ENCODE measurements at places on chromosomes 3 and 15.

- DNase-seq = no peak
Observed at GRCh38 chr3:104438706-104439105, 928.0 kb upstream of the ALCAM start.

GRCh38 chr3:48656061-48656840 is 6.4 kb downstream of the CELSR3 start:
- DNase-seq = peak; percentile 82

DNA sequence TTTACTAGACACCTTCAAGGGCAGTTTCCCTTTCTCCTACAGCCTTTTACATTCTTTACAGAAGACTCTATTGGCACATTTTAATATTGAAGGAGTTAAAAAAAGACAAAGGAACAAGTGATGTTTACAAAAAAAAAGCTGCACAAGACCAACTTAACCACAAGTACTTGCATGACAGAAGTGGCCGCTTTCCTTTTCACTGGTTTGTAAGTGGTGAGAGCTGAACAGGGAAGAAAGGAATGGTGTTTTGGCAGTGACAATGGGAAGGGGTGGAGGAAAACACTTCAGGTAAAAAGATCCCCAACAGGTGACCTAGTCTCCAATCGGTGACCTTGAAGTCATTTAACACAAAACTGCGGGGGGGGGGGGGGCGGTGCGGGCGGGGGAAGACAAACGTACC is 1.1 kb downstream of the WDR72 start:
- no peak for DNase-seq

DNA sequence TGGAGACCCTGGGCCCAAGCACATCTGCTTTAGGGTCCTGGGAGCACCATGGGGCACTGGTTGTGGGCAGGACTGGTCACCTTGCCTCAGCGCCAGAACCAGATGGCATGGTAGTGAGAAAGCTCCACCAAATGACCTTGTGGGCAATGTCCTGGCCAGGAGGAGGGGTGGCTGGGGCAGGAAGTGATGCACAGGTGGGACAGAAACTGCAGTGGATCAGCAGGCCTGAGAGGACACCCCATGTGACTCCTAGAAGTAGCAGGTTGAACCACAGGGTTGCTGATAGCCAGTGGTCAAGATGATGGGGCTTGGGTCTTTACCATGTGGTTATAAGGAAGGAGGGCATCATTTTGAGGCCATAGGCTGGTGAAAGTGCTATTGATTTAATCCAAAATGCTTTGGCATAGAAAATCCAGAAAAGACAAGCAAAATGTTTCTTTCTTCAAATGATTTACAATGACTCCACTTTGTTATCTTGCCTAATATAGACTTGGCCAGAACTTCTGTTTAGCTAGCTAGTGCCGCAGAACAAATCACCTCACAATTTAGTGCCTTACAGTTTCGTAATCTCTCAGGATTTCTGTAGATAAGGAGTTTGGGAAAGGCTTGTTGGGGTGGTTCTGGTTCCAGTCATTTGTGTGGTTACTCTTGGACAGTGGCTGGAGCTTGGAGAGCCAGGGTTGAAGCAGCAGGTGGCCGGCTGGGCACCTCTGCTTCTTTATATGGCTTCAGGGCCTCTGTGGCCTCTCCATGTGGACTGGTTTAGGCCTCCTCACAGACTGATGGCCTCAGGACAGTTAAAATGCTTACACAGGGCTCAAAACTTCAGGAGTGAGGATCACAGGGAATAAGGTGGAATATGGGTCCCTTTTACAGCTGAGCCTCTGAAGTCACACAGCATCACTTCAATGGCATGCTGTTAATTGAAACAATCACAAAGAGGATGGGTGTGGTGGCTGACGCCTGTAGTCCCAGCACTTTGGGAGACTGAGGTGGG is 27.5 kb downstream of the TMEM158 start:
- no peak for DNase-seq

DNA sequence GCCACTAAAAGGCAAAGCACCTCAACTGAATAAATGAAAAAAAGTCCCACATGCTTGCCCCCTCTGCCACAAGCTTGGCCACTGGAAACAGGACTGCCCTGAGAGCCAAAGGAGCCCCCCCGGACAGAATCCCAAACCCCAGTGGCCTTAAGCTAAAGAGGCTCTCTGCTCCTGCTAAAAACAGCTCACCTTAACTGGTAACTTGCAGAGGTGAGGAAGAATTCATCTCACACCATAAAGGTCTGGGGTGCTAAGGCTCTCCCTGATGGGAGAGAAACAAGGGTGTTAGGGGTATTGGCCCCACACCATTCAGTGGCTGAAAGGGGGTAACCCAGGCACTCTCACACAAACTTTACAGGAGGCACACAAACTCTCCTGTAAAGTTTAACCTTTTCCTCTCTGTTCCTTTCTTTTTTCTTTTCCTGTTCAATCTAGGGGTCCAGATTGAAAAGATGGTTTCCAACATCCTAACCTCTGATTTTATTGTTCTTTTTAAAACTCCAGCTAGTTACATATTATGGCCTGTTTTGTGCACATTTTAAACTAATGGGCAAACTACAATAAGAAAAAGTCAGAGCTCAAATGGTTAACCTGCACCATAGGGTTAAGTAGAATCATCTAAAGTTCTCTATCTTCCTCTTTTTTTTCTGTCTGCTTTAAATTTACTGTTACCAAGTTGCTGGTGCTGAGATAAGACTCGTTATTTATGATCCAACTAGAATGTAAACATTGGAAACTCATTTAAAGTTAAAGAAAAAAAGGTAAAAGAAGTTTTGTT is 19.9 kb downstream of the TRANK1 start:
- DNase-seq = no peak

DNA sequence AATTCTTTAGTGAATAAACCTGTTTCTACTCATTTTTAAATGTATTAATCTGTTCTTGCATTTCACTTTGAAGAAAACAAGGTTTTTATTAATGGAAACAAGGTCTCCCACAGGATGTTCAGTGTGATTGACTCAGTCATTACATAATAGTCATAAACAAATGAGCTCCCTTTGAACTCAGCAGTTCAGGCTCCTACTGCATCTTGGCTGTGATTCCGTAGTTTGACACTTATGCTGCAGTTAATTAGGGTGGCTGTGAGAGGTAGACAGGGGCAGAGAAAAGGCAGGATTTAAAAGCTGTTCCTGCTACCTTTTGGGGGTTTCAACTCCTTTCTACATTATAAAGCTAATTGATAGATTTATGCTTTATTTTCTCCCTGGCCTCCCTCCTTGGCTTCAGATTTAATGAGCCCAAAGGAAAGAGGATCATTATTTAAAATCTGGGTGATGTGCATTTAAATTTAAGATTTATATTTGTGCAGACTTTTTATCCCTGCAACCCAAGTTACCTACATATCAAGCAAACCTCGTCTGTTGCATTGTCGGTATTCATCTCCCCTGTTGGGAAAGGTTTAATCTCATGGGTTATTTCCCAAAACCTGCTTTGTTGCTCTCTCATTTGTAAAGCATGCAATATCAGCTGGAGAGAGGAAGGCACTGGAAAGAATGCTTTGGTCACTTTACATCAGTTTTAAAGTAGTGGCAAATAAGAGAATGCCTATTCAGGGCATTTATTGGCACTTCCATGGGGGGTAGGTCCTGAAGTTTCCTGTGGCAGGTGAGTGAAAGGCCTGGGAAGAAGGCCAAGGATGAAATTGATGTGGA is 345.0 kb upstream of the NR2E3 start:
- DNase-seq = no peak

GRCh38 chr3:142604940-142605339 is 8.7 kb downstream of the PLS1 start:
- no peak for DNase-seq

DNA sequence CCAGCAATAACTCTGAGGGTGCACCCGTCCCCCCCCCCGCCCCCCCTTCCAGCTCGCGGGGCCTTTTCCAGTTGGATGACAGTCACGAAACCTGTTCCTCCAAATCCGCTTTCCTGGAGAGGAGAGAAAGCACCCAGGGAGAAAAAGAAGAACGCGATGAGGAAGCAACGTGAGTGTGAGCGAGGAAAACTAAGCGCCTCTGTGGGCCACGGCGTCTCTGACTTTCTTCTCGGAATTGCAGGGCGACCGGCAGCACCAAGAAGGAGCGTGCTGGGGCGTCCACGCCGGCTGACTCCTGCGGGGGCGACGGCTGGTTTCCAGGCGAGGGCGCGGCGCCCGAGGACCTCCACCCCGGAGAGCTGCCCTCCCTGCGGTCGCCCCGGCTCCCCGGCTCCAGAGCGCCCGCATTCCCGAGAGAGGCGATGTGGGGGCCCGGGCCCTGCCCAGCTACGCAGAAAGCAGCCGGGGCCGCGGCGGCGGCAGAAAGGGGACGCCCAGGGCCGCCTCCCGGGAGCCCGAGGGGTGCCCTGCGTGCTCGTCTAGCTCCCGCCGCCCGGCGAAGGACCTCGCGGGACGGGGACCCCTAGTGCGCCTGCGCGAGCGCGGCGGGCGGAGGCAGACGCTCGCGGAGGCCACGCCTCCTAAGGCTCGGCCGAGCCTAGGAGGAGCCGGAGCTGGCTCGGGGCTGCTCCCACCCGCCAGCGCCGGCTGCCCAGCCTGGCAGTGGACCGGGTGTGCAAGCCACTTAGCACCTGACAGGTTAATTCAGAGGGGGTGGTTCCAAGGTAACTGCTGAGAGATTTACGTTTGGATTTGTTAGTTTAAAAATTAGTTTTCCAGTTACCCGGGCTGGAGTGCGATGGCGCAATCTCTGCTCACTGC is 15.3 kb upstream of the ADIPOQ start:
- DNase-seq = peak; percentile 59

DNA sequence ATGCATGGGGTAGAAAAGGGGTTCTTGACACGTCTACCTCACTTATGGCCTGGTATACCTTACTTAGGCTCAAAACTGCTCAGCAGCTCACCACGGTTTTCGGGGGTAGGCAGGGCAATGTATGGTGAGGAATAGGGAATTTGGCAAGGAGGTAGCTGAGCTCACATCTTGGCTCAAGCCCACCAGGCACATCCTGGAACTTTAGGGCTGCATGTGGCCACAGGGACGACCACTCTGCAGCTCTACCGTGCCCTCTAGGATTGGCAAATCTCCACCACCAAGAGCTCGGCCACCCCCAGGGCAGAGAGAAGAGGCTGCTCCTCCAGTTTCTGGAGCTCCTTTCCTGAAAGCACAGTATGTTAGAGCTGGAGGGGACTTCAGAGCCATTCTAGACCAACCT is 69.7 kb downstream of the MRPL46 start:
- DNase-seq = no peak

DNA sequence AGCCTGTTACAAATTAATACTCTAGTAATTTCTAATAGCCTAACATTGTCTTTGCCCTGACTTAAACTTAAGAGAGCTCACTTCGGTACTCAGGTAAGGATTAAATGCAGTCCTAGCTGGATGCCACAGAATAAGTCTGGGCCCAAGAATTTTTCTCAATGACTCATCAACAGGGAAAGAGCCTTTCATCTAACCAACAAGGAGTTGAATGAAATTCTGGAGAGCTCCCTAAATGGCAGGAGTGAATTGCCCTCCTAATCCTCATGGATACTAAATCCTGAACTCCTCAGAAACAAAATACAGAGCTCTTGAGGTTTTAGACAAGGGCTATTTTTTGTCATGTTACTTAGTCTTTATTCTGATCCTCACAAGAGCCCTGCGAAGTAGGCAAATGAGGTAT is 159.5 kb downstream of the PLCH1 start:
- no peak for DNase-seq

DNA sequence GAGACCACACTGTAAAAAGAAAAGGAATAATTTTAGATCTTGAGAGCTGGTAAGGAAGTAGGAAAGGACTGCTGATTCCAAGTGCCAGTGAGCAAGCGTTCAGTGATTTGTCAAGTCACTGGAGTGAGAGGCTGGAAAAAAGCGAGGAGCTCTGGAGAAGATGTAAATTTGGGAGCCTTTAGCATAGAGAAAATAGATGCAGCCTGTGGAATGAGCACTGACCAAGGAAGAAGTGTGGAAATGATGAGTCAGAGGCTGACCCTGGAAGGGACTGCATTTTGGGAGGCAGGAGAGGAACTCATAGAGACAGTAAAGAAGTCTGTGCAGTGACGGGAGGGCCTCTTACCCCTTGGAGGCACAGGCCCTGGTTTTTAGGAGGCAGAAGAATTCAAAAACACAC is 17.1 kb upstream of the ABTB1 start:
- DNase-seq = no peak

DNA sequence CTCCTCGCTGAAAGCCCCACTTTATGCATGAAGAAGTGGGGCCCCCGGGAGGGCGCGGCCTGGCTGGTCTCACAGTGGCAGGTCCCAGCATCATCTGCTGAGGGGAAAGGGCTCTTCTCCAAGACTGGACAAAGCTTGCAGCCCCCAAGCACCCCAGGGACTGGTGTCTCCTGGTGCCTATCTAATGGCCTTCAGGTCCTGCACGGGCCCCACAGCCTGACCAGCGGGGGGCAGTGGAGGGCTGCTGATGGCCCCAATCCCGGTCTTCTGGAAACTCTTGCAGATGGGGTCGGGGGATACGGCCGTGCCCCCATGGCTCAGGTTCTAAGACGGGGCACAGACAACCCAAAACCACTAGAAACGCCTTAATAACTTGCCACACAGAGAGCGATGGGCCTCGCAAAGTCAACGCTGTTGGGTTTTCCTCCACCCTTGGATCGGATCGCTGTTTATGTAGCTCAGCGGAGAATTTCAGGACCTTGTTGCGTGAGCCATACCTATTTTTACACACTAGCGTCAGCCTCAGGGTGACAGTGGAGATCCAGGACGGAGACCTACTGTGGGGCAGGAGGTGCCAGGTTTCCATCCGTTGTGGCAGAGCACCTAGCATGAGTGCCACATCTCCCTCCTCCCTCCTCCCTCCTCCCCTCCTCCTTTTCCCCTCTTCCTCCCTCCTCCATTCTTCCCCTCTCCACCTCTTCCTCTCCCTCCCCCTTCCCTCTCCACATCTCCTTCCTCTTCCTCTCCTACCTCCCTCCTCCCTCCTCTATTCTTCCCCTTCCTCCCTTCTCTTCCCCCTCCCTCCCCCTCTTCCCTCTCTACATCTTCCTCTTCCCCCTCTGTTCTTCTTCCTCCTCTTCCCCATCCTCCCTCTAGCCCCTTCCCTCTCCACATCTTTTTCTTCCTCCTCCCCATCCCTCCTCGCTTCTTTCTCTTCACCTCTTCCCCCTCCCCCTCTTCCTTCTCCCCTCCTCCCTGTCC is 79.3 kb upstream of the ALDH1L1 start:
- DNase-seq = no peak

DNA sequence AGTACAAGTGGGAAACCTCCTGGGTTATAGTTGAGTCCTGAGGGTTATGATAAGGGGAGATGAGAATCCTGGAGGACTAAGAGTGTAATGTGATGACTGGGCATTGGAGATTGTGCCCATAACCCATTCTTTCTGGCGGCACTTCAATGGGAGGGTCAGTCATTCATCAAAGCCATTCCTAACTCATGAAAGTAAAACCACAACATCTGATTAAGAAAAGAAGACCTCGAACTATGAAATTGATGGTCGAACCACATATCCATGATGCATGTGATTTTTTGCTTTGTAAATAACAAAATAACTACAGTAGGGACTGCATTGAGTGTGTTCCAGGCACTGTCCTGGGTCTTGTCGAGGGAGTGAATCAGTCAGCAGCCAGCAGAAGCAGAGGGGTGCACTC is 215.1 kb downstream of the SHQ1 start:
- no peak for DNase-seq

- DNase-seq = no peak
Observed at GRCh38 chr15:45157974-45158373, 28.2 kb downstream of the DUOX1 start.

All from activated naive CD4-positive, alpha-beta T cell (primary cell).